Frontal cortex (tissue), 4 donors: ENCODE measurements at places on chromosomes 16 and 17. TPM values are rescaled to one million over a fixed set of nuclear protein-coding genes. Genes with fewer than 3 reads are reported as not detected.

The ADORA2B gene
- total RNA-seq: 4.1 TPM

The TBC1D3C gene
- total RNA-seq: not detected

The INCA1 gene
- not detected for total RNA-seq

The CD79B gene
- total RNA-seq: under 0.01 TPM

The SOX9 gene
- 7.7 TPM for total RNA-seq

The MMP15 gene
- total RNA-seq: 12.2 TPM

The TRIM16 gene
- 63.6 TPM for total RNA-seq

The GAS2L2 gene
- under 0.01 TPM for total RNA-seq

The CCL8 gene
- total RNA-seq: not detected
